ENCODE measurements at places on chromosomes 12 and 14.
A peak's percentile ranks its signal among the peaks of the same experiment; 100 is the strongest.

DNA sequence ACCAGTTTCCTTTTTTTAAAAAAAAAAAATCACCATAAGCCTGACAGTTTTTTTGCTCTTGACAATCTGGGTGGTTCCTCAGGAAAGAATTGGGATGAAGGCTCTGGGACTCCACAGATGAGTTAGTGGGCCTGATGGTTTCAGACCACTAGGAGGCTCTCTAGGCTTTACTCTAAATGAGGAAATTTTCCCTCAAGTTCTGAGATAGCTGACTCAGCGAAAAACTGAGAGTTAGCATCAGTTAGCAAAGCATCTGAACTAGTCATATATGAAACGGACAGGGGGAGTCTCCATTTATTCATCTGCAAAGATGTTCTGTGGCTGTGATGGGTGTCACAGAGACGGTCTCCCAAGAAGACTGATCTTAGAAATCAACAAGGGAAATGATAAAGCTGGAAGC, 314.3 kb upstream of the OR4E1 start:
- DNase-seq = peak; percentile 4

DNA sequence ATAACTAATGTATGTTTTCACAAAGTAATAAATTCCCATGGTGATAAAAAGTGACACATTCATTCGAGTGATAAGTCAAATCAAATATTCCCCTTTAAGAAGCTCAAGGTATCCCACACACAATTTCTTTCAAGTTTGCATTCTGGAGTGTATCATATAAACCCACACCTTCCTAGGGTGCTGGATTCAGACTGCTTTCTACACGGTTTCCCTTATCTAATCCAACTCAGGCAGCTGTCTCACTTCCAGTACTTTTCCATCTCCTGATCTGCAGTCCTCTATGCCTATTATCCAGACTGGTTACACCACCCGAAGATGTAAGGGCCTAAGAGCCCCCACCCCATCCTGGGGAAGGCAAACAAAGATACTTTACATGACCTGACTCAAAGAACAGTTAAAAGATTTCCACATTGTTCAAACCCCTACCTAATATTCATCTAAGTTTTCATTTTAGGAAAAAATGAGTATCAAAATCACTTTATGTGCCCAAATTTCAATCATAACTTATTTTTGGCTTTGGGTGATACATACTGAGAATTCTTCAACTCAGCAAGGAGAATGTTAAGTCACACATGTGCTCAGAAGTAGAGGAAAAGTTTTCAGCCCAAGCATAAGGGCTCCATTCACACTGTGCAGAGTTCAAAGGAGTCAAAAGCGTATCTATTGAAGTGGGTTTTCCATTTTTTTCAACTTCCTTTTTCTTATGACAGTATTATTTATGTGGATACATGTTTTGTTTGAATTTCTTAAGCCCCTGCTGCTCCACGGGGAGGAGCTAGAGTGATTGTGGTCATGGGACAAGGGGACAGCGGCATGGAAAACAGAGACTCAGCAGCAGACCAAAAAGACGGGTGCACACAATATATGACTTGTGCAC, 41.8 kb downstream of the CORO1C start:
- peak; percentile 23 for DNase-seq

GRCh38 chr14:90184094-90184493, 72.3 kb upstream of the PSMC1 start:
- no peak for DNase-seq

DNA sequence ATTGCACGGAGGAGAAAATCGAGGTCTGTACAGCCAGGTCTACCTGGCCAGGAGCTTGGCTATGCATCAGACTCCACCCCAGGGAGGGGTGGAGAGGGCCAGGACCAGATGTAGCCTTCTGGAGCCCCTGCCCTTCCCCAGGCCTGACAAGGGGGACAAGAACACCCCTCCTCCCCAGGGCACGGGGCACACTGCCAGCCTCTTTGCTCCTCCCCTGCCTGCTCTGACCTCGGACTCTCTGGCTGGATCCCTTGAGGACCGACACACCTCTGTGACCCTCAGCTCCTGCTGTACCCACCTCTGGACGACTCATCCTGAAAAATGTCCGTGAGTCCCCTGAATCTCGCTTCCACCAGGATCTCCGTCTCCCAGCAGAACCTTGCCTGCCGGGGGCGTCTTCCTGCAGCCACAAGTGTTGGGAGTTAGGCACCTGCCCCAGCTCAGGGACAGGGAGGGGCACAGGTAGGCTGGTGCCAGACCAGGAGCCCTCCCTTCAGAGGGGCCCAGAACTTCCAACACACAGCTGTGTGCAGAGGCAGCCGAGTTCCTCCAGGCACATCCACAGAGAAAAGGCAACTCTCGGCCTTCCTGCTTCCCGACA, 21.8 kb downstream of the AHNAK2 start:
- no peak for DNase-seq

GRCh38 chr12:58907391-58907790, 12.9 kb downstream of the LRIG3 start:
- DNase-seq = no peak

DNA sequence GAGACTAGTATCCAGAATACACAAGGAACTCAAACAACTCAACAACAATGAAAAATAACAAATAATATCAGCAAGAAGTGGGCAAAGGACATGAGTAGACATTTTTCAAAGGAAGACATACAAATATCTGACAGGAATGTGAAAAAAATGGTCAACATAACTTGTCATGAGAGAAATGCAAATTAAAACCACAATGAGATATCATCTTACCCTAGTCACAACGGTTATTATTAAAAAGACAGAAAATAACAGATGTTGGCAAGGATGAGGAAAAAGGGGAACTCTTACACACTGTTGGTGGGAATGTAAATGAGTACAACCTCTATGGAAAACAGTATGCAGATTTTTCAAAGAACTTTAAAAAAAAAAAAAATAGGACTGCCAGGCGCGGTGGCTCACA, 20.4 kb downstream of the VWF start:
- DNase-seq = no peak

DNA sequence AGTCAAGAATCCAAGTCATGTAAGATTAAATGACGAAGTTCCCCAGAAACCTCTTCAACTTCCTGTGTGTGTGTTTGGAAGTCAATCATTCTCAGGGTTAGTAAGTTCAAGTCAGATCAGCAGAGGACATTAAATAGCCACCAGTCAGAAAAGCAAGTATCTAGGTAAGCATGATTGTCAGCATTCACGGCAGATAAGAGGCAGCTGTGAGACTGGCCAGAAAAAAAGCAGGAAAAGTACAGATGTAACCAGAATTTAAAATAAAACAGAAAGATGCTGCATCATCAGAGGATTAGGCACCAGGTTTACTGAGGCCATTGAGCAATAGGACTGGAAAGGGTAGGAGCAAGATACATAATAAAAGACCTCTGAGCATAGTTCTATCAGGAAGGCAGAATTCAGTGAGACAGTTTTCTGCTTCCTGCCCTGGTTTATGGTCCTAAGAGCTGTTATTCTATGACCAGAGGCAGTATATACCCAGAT, 606.9 kb downstream of the FSCB start:
- DNase-seq = no peak

- DNase-seq = no peak
Measured at GRCh38 chr14:84253326-84253725, 1276.6 kb upstream of the FLRT2 start.

GRCh38 chr12:6292606-6293005, 17.9 kb upstream of the PLEKHG6 start:
- no peak for DNase-seq

DNA sequence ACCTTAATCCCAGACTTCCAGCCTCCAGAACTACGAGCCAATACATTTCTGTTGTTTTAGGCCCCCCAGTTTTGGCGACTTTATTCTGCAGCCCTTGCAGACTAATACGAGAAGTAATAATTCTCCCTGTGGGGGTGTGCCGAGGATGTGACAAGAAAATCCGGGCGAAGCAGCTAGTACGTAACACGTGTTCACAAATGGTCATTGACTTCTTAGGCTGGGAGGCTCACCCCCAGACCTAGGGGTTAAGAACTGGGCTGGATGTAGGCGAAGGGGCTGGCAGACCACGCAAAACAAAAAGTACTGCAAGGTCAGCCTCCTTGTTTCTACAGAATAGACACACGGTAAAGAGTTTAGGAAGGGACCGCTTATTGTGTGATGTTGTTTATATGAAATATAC, 69.8 kb upstream of the ESRRB start:
- DNase-seq = no peak

- no peak for DNase-seq
Measured at GRCh38 chr12:7642287-7642686, 23.4 kb downstream of the APOBEC1 start.

GRCh38 chr12:58673021-58673420, 247.3 kb downstream of the LRIG3 start:
- DNase-seq = no peak

DNA sequence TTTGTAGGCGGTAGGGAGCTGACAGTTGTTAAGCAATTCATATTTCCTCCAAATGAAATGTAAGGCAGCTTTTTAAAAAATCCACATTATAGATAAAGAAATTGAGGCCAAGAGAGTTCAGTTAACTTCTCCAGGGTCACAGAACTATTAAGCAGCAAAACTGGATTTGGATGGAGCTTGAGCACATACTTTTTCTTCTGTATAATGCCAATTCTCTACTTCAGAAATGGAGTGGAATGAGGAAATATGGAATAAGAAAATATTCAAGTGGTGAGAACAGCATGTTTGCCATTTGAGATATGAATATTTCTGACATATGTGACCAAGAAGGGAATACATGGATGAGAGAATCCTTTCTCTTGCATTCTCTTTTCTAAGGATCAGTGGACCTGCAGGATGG, 233.1 kb downstream of the FOXG1 start:
- DNase-seq = no peak

DNA sequence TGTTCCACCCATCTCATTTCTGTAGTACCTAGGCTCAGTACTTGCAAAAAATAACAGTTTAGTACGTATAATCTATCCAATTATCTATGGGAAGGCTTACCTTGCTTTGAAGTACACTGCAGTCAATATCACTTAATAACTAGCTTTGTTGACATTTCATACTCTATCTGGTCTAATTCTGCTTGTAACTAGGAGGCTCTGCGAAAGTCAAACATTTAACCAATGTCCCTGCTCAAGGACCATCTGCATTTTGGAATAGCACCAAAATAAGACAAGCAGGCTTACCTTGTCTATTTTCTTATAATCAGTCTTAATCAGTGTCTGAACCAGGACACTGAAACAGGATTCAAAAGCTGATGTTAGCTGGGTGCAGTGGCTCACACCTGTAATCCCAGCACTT, 39.9 kb downstream of the SLC25A47 start:
- DNase-seq = no peak

DNA sequence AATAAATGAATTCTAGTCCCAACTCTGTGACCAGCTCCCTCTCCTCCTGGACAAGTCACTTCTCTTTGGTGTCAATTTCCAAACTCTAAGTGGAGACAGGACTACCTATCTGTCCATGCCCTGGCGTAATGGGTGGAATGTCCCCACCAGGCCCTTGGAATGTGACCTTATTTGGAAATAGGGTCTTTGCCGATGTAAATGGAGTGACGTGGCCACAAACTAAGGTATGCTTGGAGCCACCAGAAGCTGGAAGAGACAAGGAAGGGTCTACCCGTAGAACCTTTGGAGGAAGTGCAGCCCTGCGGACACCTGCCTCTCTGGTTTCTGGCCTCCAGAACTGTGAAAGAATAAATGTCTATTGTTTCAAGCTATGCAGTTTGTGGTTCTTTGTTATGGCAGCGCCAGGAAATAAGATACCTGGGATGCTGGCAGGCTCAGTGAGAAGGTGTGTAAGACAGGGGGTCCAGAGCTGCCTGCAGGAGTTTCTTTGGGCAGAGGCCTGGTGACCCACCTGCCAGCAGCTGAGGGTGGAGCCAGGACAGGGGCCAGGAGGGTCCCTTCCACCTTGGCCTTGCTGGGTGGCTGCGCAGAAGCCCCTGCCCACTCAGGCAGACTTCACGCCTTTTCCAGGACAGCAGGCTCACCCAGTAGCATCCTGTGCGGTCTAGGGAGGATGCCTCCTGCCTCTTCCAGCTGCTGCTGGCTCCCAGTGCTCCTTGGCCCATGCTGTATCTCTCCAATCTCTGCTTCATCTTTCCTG, 45.8 kb downstream of the ARL6IP4 start:
- no peak for DNase-seq

DNA sequence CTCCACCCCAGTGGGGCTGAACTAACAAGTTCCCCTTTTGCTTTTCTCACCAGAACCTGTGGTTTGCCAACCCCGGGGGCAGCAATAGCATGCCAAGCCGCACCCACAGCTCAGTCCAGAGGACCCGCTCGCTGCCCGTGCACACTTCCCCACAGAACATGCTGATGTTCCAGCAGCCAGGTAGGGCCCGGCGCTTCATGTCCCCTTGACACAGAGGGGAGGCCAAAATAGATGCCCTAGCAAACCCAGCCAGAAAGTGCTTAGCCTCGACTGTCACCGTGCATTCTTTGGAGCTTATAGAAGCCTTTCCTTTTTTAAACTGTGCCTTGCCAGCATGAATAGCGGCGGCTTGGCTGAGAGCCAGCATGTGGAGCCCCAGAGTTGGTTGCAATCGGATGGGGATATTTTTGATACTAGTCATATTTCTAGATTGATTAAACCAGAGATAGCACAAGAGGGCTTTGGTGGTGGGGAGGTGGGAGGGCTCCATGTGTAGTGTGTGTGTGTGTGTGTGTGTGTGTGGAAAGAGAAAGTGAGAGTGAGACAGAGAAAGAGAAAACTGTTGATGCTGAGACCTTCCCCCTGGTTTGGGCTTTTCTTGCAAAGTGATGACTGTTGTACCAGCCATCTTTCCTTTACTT, 126.1 kb downstream of the GCH1 start:
- no peak for DNase-seq

DNA sequence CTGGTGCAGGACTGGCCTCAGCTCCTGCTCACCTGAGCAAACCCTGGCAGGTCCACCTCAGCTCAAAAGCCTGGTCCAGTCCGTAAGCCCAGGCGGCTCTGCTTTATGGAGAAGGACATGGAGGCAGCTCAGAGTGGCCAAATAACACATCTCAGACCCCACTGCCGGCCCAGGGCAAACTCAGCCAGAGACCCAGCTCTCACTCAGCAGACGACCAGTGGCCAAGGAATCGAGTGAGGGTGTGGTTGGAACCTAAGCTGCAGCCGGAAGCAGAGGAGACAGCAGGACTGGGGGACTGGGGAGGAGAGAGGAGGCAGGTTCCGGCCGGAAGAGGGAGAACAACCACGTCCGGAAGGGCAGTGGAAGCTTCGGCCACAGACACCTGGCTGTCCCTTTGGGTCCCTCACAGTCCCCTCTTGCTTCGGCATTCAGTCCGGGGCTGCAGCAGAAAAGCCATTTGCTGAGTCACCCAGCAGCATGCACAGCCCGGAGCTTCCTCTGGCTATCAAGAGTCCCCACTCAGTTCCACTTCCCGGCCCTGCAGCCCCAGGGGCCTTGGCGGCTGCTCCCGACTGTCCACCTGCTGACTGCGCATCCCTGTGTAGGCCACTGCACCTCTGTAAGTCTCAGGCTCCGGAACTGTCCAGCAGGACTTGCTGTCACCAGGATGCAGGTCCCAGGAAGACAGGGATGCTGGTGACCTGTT, 104.0 kb downstream of the CALM1 start:
- no peak for DNase-seq

- no peak for DNase-seq
Measured at GRCh38 chr14:76086636-76087035, 65.1 kb upstream of the GPATCH2L start.

- no peak for DNase-seq
Measured at GRCh38 chr12:1806301-1807086, 13.9 kb upstream of the LRTM2 start.

GRCh38 chr14:59097681-59098080, 90.8 kb upstream of the DAAM1 start:
- DNase-seq = no peak

- no peak for DNase-seq
Measured at GRCh38 chr12:98549371-98550110, 34.2 kb downstream of the TMPO start.

- no peak for DNase-seq
Measured at GRCh38 chr14:99535448-99535847, 54.2 kb downstream of the CCNK start.
